Lower leg skin (tissue), 4 donors: ENCODE measurements at places on chromosomes 7 and 10.

DNA sequence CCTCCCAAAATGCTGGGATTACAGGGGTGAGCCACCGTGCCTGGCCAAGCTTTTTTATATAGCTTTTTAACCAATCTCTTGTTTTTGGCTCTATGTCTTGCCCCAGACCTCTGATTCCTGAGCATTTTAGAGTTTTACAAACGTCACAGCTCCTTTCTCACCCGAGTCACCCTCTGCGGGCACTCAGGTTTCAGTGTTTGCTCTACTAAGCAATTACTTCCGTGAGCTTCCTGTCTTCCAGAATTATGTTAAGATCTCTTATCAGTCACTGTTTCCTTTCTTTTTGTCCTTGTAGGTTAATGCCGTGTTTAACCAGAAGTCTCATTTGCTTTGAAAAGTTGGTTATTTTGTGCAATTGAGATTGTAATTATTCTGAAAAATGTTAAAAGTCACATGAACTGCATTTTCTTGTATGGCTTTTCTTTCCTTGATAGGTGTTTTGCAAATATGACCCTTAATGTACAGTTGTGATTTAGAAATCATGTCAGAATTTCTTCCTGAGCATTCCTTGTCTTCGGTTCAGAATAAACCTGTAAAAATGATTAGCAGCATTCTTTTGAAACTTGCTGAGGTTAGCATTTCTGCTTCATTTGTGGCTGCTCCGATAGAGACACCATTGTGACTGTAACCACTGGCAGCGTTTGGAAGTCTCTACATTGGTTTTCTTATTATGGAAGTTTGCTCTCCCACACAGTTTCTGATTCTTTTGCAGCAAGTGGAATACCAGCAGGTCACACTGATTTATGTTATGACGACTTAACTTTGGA lies 4.5 kb upstream of the HKDC1 start:
- no peak for DNase-seq

DNA sequence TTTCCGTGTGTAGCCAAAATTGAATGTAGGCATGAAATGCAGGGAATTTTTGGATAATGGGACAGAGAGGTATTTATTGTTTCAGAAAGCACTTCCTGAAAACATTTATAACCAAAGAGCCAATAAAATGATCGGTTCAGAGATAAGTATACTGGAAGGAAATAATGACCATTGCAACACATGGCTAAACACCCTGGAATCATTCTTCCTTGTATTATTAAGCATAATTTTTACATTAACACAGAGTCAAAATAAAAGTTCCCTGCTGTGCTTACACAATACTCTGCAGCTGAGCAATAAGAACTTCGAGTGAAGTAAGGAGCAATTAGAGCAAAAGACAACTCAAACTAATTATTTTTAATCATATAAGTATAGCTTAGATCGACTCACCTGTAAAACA lies 648.3 kb downstream of the TNS3 start:
- no peak for DNase-seq

- DNase-seq, result no peak
Measured at GRCh38 chr7:151431281-151431767, 8.6 kb downstream of the CRYGN start.

DNA sequence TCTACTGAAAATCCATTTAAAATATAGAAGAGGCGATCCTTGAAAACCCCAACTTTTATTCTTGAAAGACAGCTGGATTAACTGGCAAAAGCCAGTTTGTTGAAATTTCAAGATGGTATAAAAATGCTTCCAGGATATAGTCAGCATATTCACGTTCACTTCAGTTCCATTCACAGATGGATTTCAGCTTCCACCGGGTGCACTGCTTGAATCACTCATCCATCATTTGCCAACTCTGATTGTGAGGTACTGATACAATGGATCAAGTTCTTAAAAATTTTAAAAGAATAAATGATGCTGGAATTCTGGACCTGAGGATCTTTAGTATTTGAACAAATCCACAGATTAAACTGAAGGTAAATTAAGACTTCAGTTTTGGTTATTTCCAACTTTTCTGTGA lies 2.4 kb downstream of the PURB start:
- no peak for DNase-seq

DNA sequence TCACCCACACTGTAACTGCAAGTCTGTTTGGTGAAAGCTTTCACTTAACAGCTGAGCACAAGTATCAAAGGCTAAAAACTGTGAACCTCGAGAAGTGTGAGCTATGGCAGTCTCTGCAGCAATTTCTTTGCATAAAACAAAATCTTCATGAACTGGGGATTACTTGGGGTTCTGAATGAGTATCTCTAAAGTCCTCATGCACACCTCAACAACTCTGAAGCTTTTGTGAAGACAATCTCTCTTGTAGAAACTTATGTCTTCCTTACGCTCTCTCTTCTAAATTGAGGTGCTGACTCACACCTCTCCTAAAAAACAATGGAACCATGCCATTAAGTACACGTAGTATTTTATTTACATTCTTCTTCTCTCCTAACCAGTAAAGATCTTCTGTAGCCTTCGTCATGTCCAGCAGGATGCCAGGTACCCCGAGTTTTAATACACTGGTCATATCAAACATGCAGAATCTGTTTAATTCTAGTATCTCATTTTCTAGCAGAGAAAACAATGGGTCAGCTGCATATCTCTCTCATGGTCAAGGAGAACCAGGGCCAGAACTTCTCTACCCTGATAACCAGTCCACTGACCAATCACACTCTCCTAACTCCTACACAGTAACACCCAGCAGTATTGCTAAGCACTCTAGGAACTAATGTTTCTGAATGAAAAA lies 76.9 kb downstream of the UBE2H start:
- no peak for DNase-seq

DNA sequence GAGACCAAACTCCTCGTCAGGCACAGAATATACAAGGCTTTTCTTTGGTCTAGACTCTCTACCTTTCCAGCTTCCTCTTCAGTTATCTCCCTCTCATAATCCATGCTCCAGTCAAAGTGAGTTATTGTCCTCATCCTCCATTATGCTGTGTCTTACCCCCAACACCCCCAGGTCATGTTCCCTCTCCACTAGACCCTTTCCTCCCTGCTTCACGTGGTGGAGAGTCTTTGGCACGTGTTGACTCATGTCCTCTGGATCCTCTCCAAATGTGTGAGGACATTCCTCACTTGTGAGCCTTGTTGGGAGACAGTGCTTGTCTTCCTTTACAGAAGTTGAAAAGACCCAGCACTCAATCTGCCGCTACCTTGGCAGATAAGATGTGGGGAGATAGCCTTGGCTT lies 36.0 kb upstream of the DLD start:
- DNase-seq, result no peak

DNA sequence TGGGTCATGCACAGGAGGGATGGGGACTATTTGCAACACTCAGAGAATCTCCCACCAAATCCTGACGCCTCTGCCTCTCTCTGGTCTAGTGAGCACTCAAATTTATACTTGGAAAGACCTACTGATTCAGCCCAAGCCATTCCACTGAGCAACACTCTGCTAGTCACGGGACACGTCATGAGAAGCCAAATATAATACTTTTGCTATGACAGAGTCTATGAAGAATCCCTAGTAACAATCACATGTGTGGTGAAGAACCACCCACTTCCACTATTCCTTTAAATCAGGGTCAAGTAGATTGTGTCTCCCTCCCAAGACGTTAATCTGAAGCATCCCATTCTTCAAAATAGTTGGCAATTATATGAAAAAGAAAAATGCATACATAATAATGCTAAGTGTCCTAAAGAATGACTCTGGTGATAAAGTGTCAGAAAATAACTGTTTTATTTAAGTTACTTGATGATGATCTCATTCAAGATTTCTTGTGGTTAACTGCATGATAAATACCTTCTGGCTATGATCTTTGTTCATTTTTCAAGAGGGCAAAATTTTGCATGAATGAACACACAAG lies 28.5 kb downstream of the CHCHD3 start:
- DNase-seq, result no peak

GRCh38 chr7:101630591-101630990 lies 1.5 kb upstream of the MYL10 start:
- no peak for DNase-seq

DNA sequence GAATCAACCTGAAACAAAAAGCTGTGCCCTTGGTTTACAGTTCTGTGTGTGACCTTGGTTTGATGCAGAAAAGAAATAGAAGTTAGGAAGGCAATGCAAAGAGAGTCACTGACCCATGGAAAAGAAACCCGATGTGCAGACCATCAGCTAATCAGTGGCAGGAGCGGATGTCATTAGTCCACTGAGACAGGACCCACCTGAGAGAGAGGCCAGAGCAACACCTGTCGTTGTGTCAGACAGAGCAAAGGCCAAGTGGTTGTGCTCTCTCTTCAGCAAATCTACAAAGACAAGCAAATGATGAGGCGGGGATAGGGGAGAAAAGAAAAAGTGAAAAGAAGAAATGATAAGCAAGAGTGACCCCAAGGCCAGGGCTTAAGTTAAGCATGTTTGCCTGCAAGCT lies 8.7 kb downstream of the GAD2 start:
- DNase-seq, result no peak

- DNase-seq, result no peak
Measured at GRCh38 chr7:80821771-80822319, 97.0 kb downstream of the SEMA3C start.
